ENCODE measurements at places on chromosomes 13 and 19. TPM values are rescaled to one million over a fixed set of nuclear protein-coding genes. Genes with fewer than 3 reads are reported as not detected.

Gene TMEM59L
- not detected for total RNA-seq

Gene DAND5
- total RNA-seq, result 0.26 TPM

Gene LGALS7
- total RNA-seq, result not detected

Gene SYT5
- total RNA-seq, result not detected

Gene XAB2
- total RNA-seq, result 51.5 TPM

DNA sequence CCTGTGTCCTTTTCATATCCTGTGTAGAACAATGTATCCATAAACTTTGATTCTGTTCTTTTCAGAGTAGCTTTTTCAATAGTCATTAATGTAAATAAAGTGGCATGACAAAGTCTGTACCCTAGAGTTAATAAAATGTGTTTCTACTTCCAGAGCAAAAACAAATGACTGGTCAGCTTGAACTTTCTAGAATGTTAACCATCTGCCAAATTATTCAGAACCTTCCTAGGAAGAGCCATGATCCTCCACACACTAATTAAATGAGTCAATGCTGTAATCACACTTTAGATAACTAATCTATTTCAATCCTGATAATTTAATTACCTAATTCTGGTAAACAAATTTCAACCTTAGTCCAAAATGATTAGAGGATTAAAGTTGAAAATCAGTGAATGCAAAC, 73.2 kb downstream of the DIAPH3 start:
- no peaks in the 10 kb centered on the region for H3K4me1 ChIP-seq
- no peaks in the 10 kb centered on the region for H3K27me3 ChIP-seq
- H3K36me3 ChIP-seq, result peaks cover 18% of the 10 kb centered on the region
- no peak overlapping the region for H3K27ac ChIP-seq
- DNase-seq, result no peak

DNA sequence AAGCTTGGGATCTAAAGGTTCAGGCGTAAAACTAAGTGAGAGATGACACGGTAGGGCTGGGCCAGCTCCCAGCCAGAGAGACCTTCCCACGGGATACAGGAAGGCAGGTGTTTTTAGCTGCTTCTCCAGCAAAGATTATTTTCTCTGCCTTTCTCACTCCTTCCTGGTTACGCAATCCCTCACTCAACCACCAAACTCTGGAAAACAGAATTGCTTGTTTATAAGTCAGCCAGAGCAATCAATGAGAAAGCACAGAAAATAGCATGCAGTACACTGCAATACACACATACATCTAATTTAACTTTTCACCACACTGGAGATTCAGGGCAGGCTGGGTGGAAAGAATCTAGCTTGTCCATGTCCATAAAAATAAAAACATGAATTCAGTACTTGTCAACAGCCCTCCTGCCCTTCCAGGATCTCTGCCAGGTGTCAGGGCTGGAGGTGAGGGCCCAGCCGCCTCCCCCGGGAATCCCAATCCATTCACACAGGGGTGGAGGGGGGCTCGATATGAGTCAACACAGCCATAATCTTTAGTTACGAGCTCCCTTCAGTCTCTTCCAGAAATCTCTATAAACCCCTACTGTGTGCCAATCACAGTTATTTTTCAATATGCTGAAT, 12.2 kb downstream of the RHPN2 start:
- H3K4me1 ChIP-seq, result no peaks in the 10 kb centered on the region
- H3K27me3 ChIP-seq, result no peaks in the 10 kb centered on the region
- H3K27ac ChIP-seq, result no peak overlapping the region
- H3K36me3 ChIP-seq, result no peaks in the 10 kb centered on the region
- no peak overlapping the region for H3K4me3 ChIP-seq

- peaks cover 2% of the 10 kb centered on the region for H3K27me3 ChIP-seq
- H3K4me3 ChIP-seq, result no peak overlapping the region
- H3K36me3 ChIP-seq, result no peaks in the 10 kb centered on the region
- DNase-seq, result peak; percentile 15
Observed at GRCh38 chr13:110272651-110273050, 34.3 kb downstream of the COL4A1 start.

DNA sequence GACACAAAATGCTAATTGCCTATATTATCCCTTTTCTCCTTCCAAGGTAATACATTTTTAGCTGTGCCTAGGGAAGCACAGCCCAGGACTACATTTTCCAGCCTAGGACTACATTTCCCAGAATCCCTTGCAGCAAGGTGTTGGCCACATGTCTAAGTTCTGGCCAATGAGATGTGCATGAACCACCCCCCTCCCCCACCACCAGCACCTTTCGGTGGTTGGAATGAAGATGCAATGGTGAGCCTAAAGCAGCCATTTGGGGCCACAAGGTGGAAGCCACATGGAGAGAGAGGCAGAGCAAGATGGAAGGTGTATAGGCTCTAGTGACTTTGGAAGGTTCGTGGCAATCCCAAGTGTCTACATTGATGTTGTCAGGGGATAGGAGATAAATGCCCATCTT, 16.2 kb downstream of the UNC13A start:
- H3K4me3 ChIP-seq, result no peak overlapping the region
- no peaks in the 10 kb centered on the region for H3K4me1 ChIP-seq
- peaks cover 6% of the 10 kb centered on the region for H3K27me3 ChIP-seq
- no peaks in the 10 kb centered on the region for H3K36me3 ChIP-seq
- H3K27ac ChIP-seq, result no peak overlapping the region
- no peak for DNase-seq

DNA sequence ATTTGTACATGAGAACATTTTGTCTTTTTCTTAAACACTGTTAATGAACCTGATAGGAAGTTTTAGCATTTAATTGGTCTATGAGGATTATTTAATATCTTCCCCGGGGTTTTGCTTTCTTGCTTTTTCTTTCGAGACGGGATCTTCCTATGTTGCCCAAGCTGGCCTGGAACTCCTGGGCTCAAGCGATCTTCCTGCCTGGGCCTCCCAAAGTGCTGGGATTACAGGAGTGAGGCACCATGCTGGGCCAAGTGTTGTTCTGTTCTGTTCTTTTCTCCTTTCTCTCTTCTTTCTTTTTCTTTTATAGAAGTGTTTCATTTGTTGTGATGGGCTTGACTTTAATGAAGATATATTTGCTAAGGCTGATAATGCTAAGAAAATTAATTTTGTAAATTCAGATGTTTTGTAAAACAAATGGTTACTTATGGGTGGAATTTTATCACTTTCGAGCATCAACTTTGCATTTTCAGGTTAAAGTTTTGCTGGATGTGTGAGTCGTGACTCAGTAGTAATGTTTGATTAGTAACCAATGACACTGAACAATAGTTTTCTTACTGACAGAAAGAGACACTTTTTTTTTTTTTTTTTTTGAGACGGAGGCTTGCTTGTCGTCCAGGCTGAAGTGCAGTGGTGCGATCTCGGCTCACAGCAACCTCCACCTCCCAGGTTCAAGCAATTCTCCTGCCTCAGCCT, 2.2 kb downstream of the PAN3 start:
- H3K4me1 ChIP-seq, result peaks cover 37% of the 10 kb centered on the region
- DNase-seq, result no peak
- peak overlapping the region; percentile 44 for H3K27ac ChIP-seq
- peak overlapping the region; percentile 82 for H3K4me3 ChIP-seq

- H3K27ac ChIP-seq, result peak overlapping the region; percentile 100
- H3K4me1 ChIP-seq, result peaks cover 37% of the 10 kb centered on the region
- peak overlapping the region; percentile 87 for H3K4me3 ChIP-seq
- no peak for DNase-seq
- H3K27me3 ChIP-seq, result no peaks in the 10 kb centered on the region
- peaks cover 3% of the 10 kb centered on the region for H3K36me3 ChIP-seq
Observed at GRCh38 chr13:51802631-51803418, 1.1 kb downstream of the DHRS12 start.

GRCh38 chr19:1057176-1057855, 9.7 kb upstream of the ARHGAP45 start:
- peaks cover 12% of the 10 kb centered on the region for H3K36me3 ChIP-seq
- H3K27me3 ChIP-seq, result no peaks in the 10 kb centered on the region
- DNase-seq, result peak; percentile 65
- peaks cover 8% of the 10 kb centered on the region for H3K4me1 ChIP-seq

DNA sequence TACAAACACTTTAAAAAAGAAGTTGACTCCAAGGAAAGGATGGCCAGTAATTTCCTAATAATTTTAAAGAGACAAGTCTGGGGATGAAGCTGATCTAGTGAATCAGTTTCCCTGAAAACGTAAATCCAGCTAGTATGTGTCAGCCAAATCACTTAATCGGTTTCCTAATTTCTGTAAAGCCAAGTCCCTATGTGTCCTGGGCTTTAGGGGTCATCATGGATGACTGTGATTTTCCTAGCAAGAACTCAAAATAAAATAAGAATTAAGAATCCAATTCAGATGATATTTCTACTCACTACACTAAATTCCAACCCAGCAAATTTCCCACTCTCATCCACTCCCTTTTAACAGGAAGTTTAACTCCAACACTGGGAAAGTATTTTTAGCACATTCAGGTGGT, 35.9 kb downstream of the ELF1 start:
- H3K4me3 ChIP-seq, result peak overlapping the region; percentile 96
- H3K4me1 ChIP-seq, result peaks cover 50% of the 10 kb centered on the region
- peak overlapping the region; percentile 93 for H3K27ac ChIP-seq
- no peaks in the 10 kb centered on the region for H3K27me3 ChIP-seq
- peaks cover 45% of the 10 kb centered on the region for H3K36me3 ChIP-seq

DNA sequence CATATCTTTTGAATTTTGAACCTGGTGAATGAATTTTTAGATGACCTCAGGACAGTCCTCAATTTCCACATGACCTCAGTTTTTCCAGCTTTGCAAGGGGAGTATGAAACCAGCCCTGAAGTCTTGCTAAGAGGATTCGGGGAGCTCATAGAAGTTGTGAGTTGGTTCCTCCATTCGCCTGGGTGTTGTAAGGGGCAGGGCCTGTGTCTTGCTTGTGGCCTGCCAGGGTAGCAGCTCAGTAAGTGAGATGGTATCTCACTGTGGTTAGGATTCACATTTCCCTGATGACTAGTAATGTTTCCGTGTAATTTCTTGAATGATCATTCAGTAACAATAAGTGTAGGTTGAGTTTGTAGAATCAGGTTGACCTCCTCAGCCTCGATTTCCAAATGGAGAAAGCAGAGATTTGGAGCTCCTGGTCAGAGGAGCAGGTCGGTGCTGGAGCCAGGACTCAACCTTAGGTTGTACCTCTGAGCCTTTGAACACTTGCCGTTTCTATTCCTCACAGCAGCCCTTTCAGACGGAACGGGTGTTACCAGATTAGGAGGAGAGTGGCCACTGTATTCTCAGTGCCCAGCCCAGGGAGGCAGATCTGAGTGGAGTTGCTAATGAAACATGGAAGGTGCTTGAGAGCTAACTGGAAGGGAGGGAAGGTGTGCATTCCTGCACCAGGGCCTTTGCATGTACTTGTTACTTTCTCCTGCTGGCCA, 14.6 kb downstream of the NACC1 start:
- peak overlapping the region; percentile 18 for H3K4me3 ChIP-seq
- H3K27ac ChIP-seq, result peak overlapping the region; percentile 77
- DNase-seq, result peak; percentile 84
- H3K4me1 ChIP-seq, result peaks cover 29% of the 10 kb centered on the region
- H3K27me3 ChIP-seq, result no peaks in the 10 kb centered on the region

DNA sequence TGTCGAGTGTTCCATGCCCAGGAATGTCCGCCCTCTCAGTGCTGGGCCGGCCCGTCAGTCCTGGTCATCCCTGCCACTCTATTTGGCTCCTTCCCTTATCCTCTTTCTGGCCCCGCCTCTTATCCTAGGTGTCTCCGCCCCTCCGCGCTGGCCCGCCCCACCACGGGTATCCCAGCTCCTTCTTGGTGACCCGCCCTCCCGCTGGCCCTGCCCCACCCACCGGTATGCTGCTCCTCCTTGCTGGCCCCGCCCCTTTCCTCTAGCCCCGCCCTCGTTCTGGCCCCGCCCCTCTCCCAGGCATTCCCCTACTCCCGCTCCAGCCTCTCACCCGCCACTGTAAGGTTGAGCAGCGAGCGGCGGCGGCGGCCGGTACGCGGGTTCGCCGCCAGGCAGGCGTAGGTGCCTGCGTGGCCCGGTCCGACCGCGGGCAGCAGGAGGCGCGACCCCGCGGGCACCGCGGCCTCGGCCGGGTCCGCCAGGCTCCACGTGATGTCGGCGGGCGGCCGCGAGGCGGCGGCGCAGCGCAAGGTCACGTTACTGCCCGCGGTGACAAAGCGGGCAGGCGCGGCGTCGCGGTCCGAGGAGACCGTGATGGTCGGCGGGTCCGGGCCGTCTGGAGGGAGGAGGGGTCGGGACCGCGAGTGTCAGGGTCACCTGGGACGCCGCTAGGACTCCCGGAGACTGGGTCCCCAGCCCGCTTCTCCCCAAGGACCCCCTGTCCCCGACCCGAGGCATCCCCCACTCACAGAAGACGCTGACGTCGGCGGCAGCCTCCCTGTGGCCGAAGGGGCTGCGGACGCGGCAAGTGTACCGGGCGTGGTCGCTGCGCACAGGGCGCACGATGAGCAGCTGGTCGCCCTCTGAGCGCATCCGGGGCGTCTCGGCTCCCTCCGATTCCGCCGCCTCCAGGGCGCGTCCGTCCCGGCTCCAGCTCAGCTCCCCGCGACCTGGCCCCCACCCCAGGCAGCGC, 2.0 kb downstream of the VSIG10L start:
- peak; percentile 99 for DNase-seq
- peaks cover 12% of the 10 kb centered on the region for H3K27me3 ChIP-seq
- H3K36me3 ChIP-seq, result peaks cover 3% of the 10 kb centered on the region
- H3K27ac ChIP-seq, result peak overlapping the region; percentile 84

DNA sequence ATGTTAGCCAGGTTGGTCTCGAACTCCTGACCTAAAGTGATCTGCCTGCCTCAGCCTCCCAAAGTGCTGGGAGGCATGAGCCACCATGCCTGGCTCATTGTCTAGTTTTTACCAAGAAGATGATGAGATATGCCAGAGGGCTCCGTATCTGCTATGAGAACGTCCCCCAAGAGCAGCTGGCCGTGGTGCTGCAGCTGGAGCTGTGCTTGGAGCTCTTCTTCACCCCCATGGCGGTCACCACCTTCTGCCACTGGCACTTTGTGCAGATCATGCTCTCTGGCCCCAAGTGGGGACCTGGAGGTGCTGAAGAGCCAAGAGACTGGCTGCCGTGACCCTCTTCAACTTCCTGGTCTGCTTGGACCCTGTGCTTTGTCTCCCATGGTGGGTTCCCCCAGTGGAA, 36.8 kb downstream of the GPR42 start:
- H3K4me3 ChIP-seq, result no peak overlapping the region
- H3K4me1 ChIP-seq, result peaks cover 13% of the 10 kb centered on the region
- no peak overlapping the region for H3K27ac ChIP-seq
- H3K36me3 ChIP-seq, result peaks cover 3% of the 10 kb centered on the region
- peaks cover 23% of the 10 kb centered on the region for H3K27me3 ChIP-seq
- DNase-seq, result no peak

- no peaks in the 10 kb centered on the region for H3K27me3 ChIP-seq
- DNase-seq, result no peak
- peak overlapping the region; percentile 97 for H3K4me3 ChIP-seq
- H3K36me3 ChIP-seq, result peaks cover 9% of the 10 kb centered on the region
- H3K27ac ChIP-seq, result peak overlapping the region; percentile 91
Observed at GRCh38 chr19:14004619-14005348, 1.3 kb downstream of the RFX1 start.

- no peak overlapping the region for H3K4me3 ChIP-seq
- DNase-seq, result no peak
- H3K4me1 ChIP-seq, result peaks cover 31% of the 10 kb centered on the region
- H3K27me3 ChIP-seq, result no peaks in the 10 kb centered on the region
- peaks cover 31% of the 10 kb centered on the region for H3K36me3 ChIP-seq
- H3K27ac ChIP-seq, result no peak overlapping the region
Observed at GRCh38 chr13:112576191-112576590, 11.8 kb downstream of the TUBGCP3 start.

Data from activated CD8-positive, alpha-beta memory T cell treated with anti-CD3 and anti-CD28 coated beads, Interleukin-2, amount 10 ng/mL, durations not matched to agents 7 days and 5 days (primary cell).